NCI-H526 (cell line): ENCODE measurements at places on chromosomes 12 and 14.

- DNase-seq = no peak
Observed at GRCh38 chr12:93164103-93164880, 213.4 kb upstream of the NUDT4 start.

GRCh38 chr12:107929436-107929835, 154.9 kb downstream of the ASCL4 start:
- DNase-seq = peak; percentile 27

DNA sequence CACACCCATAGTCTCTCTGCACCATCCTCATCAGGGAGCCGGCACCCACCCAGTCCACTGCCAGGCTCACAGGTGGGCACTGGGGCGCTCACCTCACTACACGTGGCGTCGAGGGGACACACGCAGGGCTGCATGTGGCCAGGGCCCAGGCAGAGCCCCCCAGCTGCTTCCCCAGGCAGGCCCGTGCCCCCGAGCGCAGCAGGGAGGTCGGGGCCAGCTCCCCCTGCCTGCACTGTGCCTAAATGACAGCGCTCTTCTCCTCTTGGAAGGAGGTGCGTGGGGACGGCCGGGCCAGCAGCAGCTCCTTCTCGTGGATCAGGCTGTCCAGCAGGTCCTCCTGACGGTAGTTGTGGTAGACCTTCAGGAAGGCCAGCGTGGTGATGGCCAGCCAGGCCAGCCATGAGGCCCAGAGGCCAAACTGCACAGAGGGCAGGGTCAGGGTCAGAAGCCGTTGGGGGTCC, 11.3 kb downstream of the TMEM179 start:
- DNase-seq = no peak

- no peak for DNase-seq
Observed at GRCh38 chr12:131994589-131994988, 44.8 kb downstream of the EP400 start.

DNA sequence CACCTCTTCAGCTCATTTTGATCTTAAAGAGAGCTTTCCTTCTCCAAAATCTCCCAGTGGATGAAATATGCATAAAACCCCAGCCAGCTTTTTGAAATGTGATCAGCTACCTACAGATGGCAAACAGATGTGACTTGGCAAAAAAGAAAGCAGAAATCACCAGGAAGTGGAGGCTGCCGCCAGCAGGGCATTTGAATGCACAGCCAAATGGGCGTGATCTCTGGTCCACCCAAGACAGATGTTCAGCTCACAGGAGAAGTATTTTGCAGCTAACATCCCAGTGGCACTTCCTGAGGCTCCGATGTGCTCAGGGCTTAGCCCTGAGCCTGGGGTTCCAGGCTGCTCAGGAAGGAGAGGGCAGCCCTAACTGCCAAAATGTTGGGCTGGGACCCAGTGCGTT, 78.3 kb downstream of the LGMN start:
- no peak for DNase-seq

- DNase-seq = no peak
Observed at GRCh38 chr12:15336768-15337553, 14.7 kb downstream of the PTPRO start.

DNA sequence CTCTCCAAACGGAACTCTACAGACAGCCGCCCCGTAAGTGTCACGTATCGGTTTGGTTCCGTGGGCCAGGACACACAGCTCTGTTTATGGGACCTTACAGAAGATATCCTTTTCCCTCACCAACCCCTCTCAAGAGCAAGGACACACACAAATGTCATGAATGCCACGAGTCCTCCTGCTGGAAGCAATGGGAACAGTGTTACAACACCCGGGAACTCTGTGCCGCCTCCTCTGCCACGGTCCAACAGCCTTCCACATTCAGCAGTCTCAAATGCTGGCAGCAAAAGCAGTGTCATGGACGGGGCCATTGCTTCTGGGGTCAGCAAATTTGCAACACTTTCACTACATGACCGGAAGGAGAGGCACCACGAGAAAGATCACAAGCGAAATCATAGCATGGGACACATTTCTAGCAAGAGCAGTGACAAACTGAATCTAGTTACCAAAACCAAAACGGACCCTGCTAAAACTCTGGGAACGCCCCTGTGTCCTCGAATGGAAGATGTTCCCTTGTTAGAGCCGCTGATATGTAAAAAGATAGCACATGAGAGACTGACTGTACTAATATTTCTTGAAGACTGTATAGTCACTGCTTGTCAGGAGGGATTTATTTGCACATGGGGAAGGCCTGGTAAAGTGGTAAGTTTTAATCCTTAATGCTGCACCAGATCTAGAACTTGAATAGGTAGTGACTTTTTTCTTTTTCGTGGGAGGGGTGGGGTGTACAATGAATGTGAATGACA, 69.7 kb downstream of the WDR20 start:
- DNase-seq = no peak

DNA sequence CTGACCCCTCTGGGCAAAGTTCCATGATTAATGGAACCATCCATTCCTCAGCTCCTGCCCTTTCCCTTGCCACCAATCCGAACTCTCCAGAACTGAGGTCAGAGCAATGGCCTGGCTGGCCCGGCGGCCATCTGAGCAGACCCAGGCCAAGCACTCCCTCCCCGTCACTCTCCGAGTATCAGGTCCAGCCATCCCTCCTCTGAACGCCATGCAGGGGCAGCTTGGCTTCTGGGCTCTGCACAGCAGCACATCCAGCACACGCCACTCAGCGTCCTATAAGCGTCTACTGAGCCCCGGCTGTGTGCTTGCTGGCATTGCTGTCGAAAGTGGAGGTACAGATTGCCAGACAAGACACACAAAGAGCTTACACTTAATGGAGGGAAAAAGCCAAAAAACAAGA, 34.3 kb upstream of the VWF start:
- no peak for DNase-seq

GRCh38 chr14:31677630-31678029, 116.4 kb downstream of the NUBPL start:
- DNase-seq = no peak

DNA sequence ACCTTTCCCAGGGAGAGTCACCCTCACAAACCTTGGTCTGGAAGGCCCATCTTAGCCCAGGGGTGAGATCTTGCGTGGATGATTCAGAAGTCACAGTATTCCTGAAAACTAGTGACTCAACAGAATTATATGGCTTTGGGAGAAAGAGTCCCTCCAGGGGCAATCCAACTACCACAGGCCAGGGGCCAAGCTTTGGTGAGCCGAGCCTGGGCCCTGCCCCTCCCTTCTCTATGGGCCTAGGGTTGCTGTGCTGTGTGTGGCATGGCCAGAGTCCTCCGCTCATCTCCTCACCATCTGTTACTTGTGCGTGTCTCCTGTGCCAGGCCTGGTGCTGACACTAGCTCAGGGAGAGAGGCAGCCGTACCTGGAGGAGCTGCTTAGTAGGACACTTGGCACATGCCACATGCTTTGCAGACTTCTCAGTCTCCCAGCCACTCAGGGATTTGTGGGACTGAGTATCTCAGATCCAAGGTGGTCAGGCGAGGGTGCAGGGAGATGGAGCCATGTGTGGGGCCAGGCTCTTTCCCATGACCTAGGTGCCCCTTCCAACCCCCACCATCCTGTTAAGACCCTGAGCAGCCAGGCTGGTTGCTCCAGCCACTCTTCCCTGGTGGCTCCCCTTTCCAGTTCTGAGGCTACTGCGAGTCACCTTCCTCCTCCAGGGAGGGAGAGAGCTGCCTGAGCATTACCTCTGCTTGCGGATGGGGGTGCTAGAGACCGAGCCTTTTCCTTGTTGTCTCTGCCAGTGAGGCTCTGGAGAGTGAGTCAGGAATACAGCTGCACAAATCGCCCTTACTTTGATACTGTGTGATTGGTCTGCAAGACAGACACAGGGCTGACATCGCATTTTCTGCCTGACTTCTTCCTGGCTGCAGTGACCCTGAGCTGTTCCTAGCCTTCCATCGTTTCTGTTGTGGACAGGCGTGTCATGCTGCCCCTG, 94.1 kb downstream of the SLC25A47 start:
- DNase-seq = peak; percentile 31

- no peak for DNase-seq
Observed at GRCh38 chr14:79021766-79022165, 851.6 kb downstream of the NRXN3 start.

DNA sequence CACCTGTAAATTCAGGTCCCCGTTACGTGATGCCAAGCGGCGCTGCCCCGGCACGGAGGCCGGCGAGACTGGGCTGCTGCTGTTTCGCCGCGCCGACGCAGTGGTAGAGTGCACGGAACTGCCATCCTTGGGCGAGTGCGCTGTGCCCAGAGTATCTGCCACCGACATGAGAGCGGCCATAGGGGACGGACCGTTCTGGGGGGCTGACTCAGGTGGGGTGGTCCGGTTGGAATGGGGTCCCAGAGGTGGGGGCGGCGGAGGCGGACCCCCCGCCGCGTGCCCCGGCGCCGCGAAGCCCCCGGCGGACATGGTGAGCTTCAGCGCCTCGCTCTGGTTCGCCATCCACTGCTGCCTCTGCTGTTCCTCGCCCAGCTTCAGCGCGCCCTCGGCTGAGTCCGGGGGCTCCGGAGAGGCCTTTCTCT, 2.8 kb downstream of the IRF2BPL start:
- DNase-seq = no peak

DNA sequence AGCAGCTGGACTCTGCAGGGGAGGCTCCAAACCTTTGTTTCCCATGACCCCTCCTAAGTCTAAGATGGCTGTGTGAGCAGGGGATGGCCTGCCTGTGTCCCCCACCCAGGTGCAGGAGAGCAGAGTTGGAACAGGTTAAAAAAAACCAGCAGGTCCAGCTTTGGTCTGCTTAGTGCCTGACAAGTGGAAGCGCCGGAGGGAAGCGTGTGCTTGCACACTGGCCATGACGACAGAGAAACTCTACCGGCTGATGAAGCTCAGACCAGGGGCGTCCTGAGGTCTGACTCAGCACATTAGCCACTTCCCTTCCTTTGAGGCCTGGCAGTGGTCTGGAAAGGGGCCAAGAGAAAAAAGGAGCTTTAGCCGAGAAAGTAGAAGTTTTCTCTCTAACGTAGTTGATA, 280.1 kb downstream of the VRK1 start:
- no peak for DNase-seq

GRCh38 chr12:120262852-120263747, 2.4 kb downstream of the PXN start:
- DNase-seq = no peak

- no peak for DNase-seq
Observed at GRCh38 chr12:80580254-80580653, 127.2 kb upstream of the MYF6 start.

DNA sequence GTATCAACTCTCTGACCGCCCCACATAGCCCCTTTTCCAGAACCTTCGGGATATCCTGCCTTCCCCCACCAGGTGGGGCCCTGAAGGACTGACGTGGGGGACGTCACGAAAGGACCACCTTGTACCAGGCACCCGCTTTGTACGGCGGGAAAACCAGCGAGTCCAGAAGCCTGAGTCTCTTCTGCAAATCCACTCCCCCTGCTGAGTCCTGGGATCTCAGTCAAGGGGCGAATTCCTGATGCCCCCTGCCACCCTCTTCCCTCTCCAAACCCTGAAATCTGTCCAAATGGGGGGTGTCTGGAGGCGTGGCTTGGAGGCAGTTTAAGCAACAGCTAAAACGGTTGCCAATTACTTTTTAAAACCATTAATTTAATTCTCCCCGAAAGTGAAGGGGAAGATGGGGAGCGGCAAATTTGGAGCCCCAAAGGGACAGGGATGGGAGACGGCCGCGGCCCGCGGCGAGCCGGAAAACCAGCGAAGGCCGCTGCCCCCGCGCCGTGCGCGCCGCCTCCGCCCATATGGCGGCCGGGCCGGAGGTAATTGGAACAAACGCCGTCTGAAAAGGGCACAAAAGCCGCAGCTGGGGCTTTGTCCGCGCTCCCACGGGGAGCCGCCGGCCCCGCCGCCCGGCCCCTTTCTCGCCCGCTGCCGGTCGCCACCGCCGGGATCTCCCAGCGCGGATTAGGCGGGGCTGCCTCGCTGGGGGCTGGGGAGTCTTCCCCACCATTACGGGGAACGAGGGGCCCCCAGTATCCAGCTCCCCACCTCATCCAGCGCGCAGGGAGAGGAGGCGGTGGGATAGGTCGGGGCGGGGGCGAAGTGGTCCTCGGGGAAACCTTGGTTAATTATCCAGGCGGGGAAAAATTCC, 6.6 kb downstream of the LHX5 start:
- DNase-seq = no peak

GRCh38 chr12:18837505-18837904, 99.6 kb downstream of the CAPZA3 start:
- no peak for DNase-seq

DNA sequence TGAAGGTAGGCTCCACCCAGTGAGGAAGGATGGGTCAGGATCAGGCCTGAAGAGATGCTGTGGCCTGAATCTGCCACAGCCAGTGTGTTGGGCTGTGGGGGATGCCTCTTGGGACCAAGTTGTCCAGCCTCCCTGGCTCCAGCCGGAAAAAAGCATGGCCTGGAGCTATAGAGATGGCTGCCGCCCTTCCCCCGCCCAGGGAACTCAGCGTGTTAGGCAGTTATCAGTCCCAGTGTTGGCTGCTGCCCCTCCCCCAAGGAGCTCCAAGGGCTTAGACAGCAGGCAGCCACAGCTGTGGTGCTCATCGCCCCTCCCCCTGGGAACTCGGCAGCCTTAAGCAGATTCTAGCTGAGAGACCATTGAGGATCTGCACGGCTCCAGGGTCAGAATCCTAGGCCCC, 158.0 kb downstream of the CAPZA3 start:
- DNase-seq = no peak

DNA sequence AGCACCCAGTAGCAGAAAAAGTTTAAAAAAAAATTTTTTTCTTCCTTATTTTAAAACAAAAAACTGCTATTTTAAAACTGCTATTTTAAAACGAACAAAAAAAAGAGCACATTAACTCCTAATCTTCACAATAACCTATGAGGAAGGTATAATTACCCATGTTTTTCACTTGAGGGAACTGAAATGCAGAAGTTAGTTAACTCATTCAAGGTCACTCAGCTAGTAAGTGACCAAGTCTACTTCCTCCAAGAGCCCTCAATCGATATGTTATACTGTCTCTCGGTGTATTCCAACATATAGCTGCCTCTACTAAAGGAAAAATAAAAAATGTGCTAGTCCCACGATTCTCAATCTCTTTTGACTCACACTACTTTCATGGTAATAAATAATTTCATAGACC, 7.8 kb downstream of the RPAP3 start:
- DNase-seq = no peak

DNA sequence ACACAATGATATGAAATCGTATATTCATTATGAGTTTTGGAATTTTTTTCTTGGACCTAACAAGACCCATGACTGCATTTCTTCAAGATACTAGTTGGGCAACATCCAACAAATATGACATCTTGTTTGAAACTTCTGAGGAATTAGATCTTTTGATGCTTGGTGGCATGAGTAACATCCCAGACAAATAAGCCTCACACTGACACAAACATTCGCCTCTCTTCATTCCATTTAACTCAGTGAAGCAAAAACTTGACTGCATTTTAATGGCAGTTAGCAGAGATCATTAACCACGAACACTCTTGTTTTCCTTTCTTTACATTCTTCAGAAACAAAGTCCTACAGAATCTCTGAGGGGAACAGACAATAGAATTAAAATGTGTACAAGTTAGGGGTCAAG, 758.3 kb downstream of the C12orf50 start:
- DNase-seq = no peak

- DNase-seq = no peak
Observed at GRCh38 chr14:51248016-51248987, 8.3 kb downstream of the TMX1 start.
